ENCODE measurements at places on chromosomes 3 and 15.

DNA sequence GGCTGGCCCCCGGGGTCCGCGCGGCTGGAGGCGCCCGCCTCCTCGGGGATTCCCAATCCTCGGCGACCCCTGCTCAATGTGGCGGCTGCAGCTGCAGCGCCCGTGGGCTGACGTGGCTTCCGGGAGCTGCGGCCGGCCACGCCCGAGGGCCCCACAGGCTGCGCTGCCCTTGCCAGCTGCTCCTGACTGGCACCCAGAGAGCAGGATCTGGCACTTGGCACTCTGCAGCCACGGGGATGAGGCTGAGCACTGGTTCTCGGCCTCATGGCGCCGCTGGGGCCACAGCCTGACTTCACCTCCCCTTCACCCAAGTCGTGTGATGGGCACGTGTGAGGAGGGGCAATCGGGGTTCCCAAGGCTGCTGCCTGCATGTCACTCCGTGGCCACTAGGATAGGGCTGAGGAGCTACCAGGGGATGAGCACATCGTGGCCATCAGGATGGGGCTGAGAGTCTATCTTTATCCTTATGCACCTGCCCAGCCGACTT is 267.8 kb upstream of the FRG2C start:
- no peak for DNase-seq

GRCh38 chr3:129628169-129628522 is 21.7 kb upstream of the PLXND1 start:
- DNase-seq, result no peak

- DNase-seq, result no peak
These were observed 52.3 kb downstream of the SH3GL3 start for GRCh38 chr15:83499476-83499875.

GRCh38 chr3:55955891-55956477 is 468.9 kb upstream of the WNT5A start:
- no peak for DNase-seq

- DNase-seq, result no peak
These were observed 20.2 kb downstream of the CGGBP1 start for GRCh38 chr3:88038566-88038965.

- DNase-seq, result no peak
These were observed 7.1 kb downstream of the ISLR2 start for GRCh38 chr15:74137537-74137894.

DNA sequence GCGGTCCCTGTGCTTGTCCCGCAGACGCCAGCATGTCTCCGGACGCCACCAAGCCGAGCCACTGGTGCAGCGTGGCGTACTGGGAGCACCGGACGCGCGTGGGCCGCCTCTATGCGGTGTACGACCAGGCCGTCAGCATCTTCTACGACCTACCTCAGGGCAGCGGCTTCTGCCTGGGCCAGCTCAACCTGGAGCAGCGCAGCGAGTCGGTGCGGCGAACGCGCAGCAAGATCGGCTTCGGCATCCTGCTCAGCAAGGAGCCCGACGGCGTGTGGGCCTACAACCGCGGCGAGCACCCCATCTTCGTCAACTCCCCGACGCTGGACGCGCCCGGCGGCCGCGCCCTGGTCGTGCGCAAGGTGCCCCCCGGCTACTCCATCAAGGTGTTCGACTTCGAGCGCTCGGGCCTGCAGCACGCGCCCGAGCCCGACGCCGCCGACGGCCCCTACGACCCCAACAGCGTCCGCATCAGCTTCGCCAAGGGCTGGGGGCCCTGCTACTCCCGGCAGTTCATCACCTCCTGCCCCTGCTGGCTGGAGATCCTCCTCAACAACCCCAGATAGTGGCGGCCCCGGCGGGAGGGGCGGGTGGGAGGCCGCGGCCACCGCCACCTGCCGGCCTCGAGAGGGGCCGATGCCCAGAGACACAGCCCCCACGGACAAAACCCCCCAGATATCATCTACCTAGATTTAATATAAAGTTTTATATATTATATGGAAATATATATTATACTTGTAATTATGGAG is 79.1 kb downstream of the SMAD6 start:
- DNase-seq, result no peak

GRCh38 chr3:17544632-17545031 is 197.8 kb downstream of the TBC1D5 start:
- no peak for DNase-seq

DNA sequence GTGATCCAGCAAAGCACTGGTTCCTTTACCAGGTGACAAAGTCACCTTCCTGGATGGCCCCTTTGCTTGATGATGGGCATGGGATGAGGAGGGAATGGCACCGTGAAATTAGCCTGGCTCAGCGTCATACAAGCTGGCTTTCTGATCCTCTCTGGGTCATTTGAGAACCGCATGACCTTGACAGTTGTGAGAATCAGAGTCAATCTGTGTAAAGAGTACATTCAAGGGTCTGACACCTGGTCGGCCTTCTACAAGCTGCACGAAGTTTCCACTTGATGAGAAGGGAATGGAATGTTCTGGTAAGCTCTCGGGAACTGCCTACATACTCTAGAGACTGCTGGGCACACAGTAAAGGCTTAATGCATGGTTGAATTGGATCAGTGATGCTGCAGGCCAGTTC is 319.8 kb upstream of the TLE3 start:
- no peak for DNase-seq

DNA sequence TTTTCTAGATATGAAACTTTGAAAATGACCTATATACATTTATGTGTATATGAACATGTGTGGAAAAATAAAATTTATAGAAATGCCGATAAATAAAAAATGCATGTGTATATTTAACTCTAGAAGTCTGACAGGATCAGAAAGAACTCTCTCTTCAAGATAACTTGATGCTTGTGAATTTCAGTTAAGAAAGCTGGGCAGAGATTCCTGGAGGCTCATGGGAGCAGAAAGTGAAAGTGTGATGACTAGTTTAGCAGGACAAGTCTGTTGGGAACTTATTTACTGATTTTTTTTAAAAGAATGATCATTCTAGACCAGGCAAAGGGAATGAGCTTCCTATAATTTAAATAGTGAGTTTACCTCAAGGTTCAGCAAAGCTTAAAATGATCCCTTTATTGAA is 81.5 kb upstream of the KCNAB1 start:
- DNase-seq, result no peak

DNA sequence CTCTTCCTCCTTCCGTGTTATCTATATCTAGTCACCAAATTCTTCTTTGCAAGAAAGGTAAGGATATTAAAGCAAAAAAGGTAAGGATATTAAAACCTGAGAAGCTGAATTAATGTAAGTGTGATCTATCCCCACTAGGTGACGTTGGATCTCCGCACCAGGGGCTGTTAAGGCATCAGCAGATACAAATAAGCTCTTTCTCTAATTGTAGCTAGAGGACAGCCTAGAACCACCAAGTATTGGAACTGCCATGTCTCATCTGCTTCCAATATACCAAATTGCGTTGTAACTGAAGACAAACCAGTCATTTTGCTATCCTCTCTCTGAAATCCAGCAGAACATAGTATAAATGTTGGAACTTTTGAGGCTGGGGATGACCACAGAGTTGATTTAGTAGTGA is 471.2 kb upstream of the TGFBR2 start:
- DNase-seq, result no peak

Data from activated T-cell treated with anti-CD3 and anti-CD28 coated beads, Interleukin-2, amount 50 U/mL, for 72 hours (primary cell).